Endothelial cell of umbilical vein (primary cell): ENCODE measurements at places on chromosomes 4 and X. TPM values are rescaled to one million over a fixed set of nuclear protein-coding genes. Genes with fewer than 3 reads are reported as not detected.
A peak's percentile ranks its signal among the peaks of the same experiment; 100 is the strongest.

Gene PPARGC1A
- total RNA-seq = not detected in 2 replicates

DNA sequence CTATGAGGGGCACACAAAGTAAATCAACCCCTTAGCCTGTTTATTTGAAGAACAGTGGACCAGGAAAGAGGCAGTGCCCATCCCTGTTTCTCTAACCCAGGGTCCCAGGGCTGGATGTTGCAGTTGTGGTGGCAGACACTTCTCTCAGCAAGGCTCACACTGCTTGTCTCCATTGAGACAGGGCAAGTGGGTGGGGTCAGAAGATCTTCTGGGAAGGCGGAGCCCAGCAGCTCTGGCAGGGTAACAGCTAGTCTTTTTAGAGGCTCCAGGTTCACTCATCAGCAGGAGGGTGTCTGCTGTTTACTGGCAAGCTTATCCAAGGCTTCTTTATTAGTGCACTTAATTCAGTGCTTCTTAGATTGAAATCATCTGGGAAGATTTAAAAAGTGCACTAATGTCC is 659.8 kb upstream of the DIPK2B start:
- DNase-seq = no peak

GRCh38 chr4:51843309-51844152 is 578 bp downstream of the DCUN1D4 start:
- peak; percentile 54 for DNase-seq

Gene KCTD8
- total RNA-seq = 0.80 and 0.88 TPM in 2 replicates

DNA sequence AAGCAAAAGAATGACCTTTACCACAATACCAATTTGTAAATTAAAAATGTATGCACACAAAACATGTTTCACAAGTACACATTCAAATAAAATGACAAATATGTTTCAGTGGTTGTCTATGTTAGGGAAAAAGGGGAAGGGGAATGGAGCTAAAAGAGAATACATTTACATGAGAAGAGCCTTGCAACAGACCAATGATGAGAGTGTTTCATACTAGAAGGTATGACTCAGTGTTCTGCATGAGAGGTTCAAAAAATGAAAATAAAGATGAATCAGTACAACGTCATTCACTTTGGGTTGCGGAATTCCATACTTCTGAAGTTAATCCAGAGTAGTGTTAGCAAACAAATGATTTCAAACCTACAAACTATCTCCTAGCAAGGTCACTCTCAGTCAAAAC is 51.7 kb downstream of the RPGR start:
- peak; percentile 27 for DNase-seq

GRCh38 chr4:7330811-7331681 is 103.7 kb downstream of the PSAPL1 start:
- no peak for DNase-seq

Gene FRMPD4
- total RNA-seq = not detected in 2 replicates

Gene ADH4
- total RNA-seq = not detected in 2 replicates

DNA sequence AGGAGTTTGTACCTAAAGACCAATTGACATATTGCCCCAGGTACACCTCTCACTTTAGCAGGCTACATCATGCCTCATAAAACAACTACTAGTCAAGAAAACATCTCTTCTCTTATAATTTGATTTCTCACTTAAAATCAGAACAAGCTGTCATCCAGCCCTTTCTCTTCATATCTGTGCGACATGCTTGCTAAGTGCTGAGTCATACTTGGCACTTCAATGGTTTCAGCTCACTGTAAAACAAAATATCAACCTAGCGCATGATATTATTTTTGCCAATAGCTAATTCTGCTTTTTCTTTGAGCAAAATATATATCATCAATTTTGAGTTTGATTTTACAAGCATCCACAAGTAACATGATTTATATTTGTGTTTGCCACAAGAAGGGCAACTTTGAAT is 27.9 kb upstream of the FUNDC1 start:
- no peak for DNase-seq

GRCh38 chr4:34422472-34423175 is 1821.7 kb downstream of the ARAP2 start:
- DNase-seq = no peak

DNA sequence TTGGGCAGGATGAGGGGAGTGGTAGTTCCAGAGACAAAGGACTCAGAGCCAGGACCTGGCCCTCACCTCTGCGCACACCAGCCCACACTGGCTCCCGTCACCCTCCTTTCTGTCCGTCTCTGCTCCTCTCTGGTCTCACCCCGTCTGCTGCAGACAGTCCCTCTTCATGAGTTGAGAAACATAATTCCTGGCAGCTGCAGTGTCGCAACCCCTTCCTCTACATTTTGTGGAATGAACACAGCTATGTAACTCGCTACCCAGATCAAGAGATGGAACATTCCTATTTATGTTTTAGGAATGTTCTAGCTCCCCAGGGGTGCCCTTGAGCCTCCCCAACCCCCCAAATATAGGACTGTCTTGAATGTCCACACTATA is 59.3 kb downstream of the SHROOM2 start:
- DNase-seq = no peak

GRCh38 chr4:89486042-89486441 is 178.4 kb upstream of the GPRIN3 start:
- DNase-seq = peak; percentile 86
